ENCODE measurements at places on chromosomes 16 and 17.
A peak's percentile ranks its signal among the peaks of the same experiment; 100 is the strongest.

DNA sequence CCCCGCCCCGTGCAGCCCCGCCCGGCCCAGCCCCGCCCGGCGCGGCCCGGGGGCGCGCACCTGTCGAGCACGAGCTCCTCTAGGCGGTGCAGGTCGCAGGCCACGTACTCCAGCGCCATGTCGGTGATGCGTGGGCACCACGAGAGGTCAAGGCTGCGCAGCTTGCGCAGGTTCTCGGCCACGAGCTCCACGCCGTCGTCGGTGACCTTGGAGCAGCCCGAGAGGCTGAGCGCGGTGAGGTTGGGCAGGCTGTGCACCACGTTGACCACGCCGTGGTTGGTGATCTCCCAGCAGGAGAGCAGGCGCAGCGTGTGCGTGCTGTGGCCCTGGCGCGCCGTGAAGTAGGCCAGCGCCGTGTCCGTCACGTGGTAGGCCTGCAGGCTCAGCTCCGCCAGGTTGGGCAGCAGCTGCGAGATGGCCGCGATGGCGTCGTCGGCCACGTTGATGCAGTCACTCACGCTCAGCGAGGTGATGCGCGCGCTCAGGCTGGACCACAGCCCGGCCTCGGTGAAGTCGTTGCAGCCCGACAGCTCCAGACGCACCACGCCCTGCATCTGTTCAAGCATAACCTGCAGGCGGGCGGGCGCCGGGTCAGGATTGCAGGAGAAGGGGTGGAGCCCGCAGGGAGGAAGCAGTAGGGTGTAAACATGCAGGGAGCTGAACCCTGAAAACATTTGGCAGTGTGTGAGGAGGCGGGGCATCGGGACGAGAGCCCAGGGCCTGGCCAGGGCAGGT is 5.3 kb upstream of the WDR24 start:
- peak; percentile 24 for DNase-seq

DNA sequence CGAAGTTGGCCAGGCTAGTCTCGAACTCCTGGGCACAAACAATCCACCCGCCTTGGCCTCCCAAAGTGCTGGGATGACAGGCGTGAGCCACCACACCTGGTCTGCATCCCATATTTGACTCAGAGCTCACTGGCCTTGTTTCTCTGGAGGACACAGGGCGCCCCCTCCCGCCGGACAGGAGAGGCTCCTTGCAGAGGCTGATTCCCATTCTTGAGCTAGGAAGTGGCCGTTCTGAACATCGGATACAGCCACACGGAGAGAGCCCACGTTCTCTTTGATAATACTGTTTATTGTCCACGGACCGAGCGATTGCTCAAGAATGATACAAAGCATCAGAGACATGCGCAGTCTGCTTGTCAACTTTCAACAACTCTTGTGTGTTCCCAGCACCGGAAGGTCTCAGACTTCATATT is 12.1 kb upstream of the USP36 start:
- DNase-seq: no peak

- no peak for DNase-seq
Observed at GRCh38 chr17:65542610-65543009, 18.8 kb downstream of the AXIN2 start.

GRCh38 chr17:50685334-50685665 is 22.4 kb downstream of the ANKRD40 start:
- DNase-seq: no peak

DNA sequence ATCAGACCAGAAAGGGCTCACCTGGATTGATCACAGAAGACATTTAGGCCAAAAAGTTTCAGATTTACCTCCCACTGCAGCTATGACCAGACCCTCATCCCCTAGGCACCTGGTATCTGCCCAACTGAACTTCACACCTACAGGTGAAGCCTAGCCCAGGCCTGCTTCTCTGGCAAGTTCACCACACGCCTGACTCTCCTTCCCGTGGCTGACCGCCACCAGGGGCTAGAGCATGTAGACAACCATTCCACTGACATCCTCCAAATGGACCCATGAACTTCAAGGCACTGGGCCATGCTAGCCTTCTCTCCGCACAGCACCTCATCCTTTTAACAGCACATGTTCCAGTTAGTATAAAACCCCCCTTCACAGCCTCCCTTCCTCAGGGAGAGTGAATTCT is 18.8 kb downstream of the ZCCHC14 start:
- DNase-seq: no peak

DNA sequence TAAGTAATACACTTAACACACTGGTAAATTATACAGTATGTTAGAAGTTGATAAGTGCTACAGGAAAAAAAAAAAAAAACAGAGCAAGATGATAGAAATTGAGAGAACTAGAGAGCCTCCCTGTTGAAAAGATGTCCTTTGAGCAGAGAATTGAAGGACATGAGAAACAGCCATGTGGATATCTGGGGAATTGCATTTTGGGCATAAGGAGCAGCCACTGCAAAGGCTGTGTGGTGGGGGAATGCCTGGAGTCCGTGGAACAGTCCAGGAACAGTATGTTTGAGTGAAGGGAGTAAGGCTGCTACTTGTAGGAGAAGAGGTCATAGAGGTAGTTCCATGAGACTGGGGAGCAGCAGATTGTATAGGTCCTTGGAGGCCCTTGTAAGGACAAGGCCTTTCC is 178.4 kb downstream of the FTO start:
- DNase-seq: no peak

DNA sequence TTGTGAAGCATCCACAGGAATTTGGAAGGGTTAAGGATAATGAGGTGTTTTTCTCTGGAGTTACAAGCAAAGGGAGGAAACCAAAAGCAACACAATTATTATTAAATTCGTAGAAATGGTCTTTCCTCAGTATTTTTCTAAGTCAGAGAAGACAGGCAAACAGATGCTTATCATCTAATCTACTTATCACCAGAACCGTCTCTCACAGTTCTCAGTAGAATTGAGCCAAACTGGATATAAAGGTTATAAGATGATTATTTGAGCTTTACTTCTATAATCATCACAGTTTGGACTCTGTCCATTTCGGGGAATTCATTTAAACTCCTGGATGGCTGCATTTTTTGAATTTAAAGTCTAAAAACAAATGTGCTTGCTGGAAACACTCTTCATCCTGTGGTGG is 245.0 kb downstream of the KCNJ2 start:
- DNase-seq: no peak

DNA sequence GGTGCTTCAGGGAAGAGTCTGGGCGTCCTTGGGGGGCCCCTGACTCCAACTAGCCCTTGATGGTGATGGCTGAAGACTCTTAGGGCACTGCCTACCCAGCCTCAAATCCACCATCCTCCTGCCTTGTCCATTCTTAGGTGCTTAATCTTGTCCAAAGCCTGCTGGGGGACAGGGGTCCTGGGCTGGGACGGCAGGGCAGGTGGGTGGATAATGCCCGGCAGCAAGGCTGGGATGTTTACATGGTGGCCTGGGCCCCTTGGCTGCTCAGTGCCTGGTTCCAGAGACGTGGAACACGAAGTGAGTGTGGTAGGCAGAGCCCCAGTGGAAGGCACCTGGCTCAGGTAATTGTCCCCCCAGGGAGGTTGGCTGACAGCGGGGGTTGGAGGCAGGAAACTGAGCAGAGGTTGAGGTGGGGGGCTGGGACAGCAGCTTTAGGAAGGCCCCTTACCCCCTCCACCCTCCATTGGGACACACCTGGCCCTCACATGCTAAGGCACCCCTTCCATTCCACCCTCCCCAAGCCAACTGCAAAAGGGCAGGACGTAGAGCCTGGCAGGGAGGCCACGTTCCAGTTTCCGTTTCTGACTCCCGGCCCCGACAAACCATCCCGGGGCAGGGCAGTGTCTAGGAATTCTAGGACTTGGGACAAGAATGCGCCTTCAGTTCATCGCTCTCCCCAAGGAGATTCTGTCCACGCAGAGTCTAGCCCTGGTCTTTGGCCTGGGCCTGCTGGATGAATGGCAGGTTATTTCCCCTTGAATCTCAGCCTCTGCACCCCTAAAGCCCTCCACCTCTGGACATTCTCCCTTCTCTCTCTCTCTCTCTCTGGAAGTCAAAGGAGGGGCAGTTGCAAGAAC is 1.9 kb downstream of the FOXJ1 start:
- no peak for DNase-seq

DNA sequence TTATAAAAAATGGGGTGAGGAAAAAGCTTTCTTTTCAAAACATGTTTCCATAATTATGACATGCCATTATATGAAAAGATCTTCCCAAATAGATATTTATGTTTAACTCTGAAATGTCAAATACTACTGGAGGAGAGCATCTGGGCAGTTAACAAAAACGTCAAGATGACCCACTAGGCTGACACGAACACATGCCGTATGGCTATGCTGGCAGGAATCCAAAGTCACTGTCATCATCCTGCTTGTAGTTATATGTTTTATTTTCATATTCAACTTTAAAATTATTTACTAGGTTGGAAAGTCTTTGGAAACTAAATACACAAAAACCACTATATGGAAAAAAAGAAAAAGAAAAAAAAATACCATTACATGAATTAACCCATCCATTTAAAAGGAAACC is 27.3 kb downstream of the ANKFY1 start:
- peak; percentile 0 for DNase-seq

- DNase-seq: no peak
Observed at GRCh38 chr17:42686520-42687128, 4.3 kb downstream of the CNTNAP1 start.

DNA sequence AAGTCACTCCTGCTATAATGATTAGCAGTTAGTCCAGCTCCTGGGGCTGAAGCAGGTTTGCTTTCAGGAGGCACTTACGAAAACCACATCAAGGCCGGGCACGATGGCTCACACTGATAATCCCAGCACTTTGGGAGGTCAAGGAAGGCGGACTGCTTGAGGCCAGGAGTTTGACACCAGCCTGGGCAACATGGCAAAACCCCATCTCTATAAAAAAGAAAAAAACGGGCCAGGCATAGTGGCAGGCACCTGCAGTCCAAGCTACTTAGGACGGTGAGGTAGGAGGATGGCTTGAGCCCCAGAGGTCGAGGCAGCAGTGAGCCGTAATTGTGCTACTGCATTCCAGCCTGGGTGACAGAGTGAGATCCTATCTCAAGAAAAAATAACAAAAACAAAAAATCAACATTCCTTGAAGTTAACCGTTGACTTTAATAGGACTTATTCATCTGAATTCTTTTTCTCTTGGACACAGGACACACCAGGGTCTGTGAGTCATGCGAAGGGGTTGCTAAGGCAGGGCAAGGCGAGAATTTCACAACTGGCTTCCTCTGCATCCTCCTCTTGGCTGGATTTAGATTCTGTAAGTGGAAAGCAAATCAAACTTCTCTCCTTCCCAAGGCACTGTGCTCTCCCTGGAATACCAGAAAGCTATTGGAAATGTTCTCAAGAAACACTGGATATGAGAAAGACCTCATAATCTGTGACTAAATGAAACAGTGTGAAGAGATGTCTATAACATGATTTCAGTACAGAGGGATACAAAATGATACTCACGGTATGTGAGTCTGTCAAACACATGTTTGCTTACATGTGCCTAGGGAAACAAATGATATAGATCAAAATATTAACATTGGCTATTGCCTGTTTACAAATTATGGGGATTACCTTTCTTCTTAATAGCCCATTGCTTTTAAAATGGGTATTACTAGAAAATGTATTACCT is 99.5 kb downstream of the SYCE1L start:
- no peak for DNase-seq

GRCh38 chr16:86929057-86929871 is 350.9 kb downstream of the FOXL1 start:
- DNase-seq: no peak

DNA sequence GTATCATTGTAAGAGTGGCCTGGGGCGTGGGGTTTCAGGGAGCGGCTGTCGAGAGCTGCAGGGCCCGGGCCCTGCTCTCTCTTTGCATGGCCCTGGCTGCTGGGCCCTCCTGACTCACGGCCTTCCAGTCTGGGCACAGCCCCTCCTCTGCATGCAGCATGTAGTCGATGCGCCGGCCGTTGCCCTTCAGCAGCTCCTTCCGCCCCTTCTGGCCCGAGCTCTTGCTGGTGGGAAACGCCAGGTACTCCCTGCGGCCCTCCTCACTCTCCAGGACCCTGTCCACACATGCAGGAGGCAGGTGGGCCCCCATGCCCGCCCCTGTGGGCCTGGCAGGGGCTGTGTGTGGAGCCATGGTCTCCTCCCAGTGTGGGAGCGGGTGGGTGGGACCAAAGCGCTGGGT is 50.7 kb downstream of the PRMT7 start:
- DNase-seq: no peak

DNA sequence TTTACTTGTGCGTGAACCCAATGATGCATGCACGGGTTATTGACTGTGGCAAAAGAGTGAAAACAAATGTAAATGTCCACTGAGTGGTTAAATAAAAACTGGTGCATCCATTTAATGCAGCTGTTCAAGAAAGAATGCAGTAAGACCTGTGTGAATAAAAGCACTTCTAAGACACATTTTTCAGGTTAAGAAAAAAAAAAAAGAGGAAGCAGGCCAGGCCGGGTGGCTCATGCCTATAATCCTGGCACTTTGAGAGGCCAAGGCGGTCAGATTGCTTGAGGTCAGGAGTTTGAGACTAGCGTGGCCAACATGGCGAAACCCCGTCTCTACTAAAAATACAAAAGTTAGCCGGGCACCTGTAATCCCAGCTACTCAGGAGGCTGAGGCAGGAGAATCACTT is 11.8 kb downstream of the CNGB1 start:
- no peak for DNase-seq

DNA sequence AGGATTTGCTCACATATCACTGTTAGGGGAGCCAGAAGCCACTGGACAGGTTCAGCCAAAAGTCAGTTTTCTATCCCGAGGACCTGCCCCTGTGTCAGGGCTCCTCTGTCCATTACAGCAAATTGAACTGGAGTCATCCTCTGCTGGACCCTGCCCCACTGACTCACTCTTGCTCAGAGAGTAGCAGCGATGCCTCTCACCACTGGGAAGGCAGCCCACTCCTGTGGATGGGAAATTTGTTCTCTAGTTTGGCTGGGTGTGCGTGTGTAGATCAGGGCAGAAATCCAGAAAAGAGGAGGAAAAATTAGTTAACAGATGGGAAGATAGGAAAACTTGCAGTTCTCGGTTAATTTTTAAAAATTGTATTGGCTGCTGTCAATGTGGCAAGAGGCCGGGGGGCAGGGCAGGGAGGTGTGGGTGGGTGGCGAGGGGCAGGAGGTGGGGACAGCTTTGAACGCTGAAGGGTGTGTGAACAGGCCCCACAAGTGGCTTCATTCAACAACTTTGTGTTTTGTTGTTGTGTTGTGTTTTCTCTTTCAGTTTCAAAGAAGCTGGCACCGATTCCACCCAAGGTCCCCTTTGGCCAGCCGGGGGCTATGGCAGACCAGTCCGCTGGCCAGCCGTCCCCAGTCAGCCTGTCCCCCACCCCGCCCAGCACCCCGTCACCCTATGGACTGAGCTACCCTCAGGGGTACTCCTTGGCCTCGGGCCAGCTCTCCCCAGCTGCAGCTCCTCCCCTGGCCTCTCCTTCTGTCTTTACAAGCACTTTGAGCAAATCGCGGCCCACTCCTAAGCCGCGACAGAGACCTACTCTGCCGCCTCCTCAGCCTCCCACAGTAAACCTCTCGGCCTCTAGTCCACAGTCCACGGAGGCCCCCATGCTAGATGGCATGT is 33.6 kb downstream of the ELAC2 start:
- peak; percentile 58 for DNase-seq

GRCh38 chr16:54720259-54720658 is 210.4 kb upstream of the IRX5 start:
- no peak for DNase-seq

- DNase-seq: no peak
Observed at GRCh38 chr16:51155820-51156806, 5.0 kb upstream of the SALL1 start.

- no peak for DNase-seq
Observed at GRCh38 chr16:24685539-24686432, 43.7 kb upstream of the TNRC6A start.

GRCh38 chr17:70071620-70072019 is 3.4 kb upstream of the KCNJ16 start:
- no peak for DNase-seq
